ENCODE measurements at places on chromosomes 6 and 20.

DNA sequence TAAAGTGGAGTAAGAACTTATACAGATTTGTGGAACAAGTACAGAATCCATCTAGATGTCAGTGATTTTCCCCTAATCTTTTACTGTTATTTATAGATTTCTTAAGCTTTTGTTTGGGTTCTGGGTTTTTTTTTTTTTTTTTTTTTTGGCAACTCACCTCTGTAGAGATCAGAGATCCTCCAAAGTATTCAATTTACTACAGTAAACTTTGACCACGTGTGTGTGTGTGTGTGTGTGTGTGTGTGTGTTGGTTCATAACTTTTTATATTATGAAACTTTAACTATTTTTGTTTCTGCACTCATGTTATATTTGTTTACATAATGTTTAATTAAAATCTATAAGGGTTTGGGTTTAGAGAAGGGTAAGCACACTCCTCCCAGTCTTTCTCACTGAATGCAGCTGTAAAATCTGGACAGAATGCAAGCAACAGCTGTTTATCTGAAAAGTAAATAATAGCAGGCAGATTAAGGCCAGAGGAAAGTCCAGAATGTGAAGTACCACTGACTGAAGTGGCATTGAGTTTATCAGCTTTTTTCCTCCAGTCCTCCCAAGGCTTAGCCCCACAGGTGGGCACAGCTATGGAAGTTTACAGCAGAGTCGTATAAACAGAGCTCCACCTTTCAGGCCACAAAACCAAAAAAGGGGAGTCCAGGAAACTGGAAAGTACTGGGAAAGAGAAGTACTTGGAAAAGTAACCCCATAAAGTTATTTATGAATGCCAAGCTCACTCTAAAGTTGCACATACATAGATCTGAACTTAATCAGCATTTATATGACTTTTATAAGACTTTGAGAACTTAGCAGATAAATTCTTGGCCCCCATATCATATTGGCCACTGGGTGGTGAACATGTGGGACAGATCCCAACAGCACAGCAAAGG is 43.0 kb upstream of the CD2AP start:
- DNase-seq = no peak

GRCh38 chr6:5215159-5215558 is 45.6 kb downstream of the LYRM4 start:
- no peak for DNase-seq

DNA sequence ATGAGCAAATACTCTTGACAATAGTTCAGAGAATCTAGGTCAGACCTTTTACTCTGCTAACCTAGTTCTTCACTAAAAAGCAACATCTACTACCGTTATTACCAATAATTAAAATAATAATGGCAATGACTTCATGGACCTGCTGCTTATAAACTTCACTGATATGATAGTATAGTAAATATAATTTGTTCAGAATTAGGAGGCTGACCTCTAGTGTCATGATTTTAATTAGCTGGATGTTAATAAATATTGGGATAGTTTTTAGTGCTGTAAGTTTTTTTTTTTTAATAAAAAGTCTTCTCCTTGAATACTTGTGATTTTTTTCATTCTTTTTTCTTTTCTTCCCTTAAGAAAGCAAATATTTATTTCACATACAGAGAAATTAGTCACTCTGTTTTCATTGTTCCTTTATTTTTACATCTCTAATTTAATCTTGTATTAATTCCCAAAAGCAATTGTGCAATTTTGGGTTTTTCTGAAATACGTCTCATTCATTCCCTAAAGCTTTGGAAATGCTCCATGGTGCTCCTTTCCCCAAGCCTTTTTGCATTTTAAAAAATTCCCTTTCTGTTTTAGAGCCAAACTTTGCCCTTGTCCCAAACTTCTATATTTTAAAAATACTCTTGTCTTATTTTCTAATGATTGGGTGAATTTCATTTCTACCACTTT is 46.6 kb upstream of the UST start:
- no peak for DNase-seq

DNA sequence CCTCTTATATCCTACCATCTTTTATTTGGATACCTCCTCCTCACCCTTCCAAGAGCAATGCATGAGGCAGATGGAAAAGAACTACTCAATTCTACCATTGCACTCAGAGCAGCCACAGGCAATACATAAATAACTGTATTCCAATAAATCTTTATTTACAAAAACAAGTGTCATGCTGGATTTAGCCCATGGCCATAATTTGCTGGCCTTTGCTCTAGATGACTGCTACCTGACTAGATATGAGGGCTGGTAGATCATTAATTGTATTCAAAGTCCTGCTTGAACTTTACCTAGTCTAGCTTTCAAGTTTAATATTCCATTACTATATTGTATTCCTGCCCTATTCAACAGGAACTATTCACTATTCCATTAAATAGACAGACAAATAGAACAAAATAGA is 37.1 kb downstream of the AFG1L start:
- DNase-seq = no peak

DNA sequence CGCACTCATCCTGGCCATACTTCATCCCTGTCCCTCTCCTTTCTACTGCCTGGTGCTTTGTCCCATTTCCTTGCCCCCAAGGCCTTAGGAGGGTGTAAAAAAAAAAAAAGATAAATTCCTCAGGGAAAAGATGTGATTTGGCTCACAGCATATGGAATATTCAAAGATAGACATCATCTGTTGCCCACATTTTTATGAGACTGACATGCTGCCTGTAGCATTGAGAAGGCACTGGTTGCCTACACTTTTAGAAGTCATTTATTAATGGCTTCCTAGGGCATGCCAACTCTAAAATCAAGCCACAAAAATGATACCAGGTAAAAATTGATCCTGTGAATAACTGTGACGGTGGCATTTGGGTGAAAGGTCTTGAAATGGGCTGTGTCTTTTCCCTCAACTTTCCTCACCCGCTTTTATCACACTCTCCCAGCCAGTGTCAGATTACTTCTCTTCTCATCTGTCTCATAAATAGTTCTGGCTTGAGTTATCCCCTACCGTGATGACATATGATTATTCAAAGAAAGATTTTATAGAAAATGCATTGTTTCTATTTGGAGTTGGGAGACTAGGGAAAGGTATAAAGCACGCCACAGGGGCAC is 139.4 kb downstream of the CARMIL1 start:
- no peak for DNase-seq

DNA sequence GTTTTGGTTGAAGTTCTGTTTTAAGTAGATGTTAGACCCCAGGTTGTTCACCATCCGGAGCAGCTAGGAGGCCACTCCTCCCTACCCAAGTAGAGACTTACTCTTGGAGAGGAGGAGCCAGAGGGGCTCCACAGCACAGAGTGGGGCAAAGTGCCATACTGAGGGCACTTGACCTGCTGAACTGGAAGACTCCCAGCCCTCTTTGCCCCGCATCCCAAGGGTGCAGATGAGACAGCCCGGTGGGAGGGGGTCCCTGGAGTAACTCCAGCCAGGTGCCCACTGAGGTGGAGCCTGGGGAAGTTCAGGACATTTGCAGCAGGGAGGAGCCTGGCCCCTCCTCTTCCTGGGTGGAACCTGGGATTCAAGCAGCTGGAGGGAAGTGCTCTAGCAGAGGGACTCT is 102.1 kb upstream of the GPR6 start:
- DNase-seq = no peak

All from thoracic aorta (tissue), 2 donors.